ENCODE measurements at places on chromosomes 7 and 10.
A peak's percentile ranks its signal among the peaks of the same experiment; 100 is the strongest.

- peak; percentile 54 for DNase-seq
Observed at GRCh38 chr7:122886357-122887081, at the start of gene CADPS2. Gene CADPS2, minus strand, starts transcription at chr7:122886460. Its CDS starts 123 bp downstream, at chr7:122886337.

- DNase-seq, result no peak
Observed at GRCh38 chr7:36644625-36645422, 79.5 kb downstream of the AOAH start.

DNA sequence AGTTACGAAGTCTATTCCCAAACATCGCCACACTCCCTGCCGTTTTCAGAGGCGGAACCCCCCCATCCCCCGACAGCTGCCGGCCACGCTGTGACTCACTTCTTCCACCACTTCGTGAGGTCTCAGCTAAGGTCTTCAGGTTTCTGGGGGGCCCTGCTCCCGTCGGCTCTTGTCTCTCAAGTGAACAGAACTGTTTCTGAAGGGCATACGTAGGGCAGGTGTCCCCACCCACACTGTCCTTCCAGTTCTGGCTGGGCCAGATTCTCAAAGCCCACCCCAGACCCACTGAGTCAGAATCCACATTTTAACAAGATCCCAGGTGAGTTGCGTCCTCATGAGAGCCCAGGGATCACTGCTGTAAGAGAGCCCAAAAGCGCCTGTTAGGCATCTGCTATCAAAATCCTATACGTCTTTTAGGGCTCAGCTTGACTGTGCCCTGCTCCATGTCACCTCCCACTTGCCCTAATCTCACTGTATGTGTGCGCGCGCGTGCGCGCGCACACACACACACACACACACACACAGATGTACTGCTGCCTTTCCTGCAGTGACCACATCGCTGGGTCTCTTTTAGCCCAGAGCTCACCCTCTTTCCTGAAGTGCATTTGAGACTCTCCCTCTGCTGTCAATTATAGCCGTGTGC lies 78.8 kb downstream of the PROSER2 start:
- DNase-seq, result no peak

DNA sequence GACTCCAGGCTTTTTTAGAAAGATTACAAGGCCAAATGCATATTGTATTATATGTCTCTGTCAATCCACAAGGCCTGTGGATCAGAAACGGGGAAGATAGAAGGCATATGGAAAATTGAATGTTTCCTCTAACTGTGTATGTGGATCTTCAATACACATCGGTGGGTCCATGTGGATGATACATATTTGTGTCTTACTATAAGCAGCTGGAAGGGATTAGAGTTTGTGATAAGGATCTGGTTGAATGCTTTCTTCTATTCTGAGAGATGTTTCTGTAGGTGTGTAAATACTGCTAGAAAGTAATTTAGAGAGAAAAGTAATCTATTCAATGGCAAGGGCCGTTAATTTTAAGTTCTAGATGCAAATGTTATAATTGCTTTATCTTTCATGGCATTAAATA lies 137.8 kb upstream of the AKR1E2 start:
- DNase-seq, result no peak

GRCh38 chr10:11525503-11525902 lies 85.9 kb downstream of the USP6NL start:
- no peak for DNase-seq

GRCh38 chr10:61021926-61022325 lies 77.9 kb upstream of the RHOBTB1 start:
- DNase-seq, result no peak

- DNase-seq, result no peak
Observed at GRCh38 chr7:3835109-3835508, 534.1 kb downstream of the SDK1 start.

DNA sequence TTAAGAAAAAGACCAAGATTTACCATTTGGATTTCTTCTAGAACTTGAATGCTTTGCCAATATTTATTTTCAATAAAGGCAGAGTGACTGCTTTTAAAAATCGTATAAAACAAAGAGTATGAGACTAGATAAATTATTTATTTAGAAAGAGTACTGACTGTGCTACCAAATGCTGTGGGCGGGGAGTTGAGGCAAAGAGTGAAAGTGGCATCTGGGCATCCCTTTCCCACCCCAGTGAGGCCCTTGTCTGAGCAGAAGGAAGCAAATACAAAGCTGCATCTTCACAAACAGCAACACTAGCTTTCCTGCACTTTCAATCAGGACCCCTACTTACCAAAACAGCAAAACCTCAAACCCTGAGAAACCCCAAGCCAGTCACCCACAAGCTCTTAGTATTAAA lies 34.9 kb downstream of the ITGB1 start:
- DNase-seq, result no peak

DNA sequence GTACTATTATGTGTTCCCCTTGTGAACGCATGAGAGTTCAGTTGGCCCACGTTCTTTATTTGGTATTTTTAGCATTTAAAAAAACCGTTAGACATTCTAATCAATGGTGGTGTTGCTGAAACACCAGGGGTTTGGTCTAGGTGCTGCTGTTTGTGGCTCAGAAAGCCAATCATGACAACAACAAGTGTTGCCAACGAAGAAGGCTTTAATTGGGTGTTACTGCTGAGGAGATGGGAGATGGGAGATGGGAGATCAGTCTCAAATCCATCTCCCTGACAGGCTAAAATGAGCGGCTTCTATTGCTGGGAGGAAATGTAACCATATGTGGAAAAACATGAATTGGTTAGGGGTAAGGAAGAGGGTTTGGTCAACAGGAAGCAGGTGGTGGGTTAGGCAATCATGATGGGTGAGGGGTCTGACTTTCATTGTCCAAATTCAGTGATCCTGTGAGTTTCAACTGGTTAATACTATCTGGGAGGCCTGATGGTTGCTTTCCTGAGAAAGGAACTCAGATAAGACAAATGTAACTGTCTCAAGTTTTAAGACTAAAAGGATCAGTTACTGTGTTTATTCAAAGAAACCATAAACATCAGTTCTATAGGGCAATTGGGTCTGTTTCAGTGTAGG lies 4.6 kb upstream of the ZNF425 start:
- no peak for DNase-seq

- peak; percentile 52 for DNase-seq
Observed at GRCh38 chr10:38010119-38010903, at the start of gene ZNF33A. Gene ZNF33A, plus strand, starts transcription at chr10:38010675. Its CDS starts 1,667 bp downstream, at chr10:38012342.

Data from omental fat pad (tissue), 4 donors.